CMK (cell line): ENCODE measurements at places on chromosomes 6 and 20.

- no peak for DNase-seq
Observed at GRCh38 chr6:156825475-156825874, 48.3 kb downstream of the ARID1B start.

- no peak for DNase-seq
Observed at GRCh38 chr6:170007468-170008293, 256.3 kb downstream of the ERMARD start.

DNA sequence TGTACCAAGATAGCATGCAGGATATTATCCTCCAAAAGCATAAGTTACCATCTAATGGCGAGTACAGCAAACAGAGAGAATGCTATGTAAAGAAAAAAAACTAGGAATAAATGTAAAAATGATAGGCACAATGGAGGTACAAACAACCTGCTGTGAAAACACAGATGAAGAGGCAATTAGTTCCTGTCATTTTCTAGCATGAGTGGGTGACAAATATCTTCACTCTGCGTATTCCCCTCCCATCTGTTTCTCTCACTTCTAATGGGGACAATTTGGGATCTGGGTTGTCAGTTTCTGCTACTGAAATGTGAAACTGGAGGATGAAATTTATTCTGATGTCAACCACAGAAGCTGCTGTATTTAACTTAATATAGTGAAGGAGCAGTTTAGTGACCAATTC, 11.7 kb upstream of the PTPRK start:
- DNase-seq: no peak

- no peak for DNase-seq
Observed at GRCh38 chr6:73382462-73383113, 12.0 kb upstream of the DDX43 start.

DNA sequence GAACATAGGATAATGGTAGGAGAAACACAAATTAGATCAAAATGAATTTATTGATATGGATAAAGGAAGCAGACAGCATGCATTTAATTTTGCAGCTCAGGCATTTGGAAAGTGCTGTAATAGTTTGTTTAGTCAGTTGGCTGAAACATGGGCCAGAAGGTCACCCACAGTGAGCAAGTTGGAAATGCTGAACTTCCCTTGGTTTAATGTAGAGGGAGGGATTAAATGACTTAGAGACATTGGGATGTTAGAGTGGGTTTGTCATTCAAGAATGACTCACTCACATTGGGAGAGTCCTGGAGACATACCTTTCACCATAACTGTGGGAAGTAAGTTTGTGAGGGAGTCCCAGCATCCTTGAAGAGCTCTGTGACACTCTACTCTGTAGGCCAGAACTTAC, 231.5 kb upstream of the PLCB4 start:
- no peak for DNase-seq

- DNase-seq: no peak
Observed at GRCh38 chr20:56778765-56779195, 149.7 kb downstream of the TFAP2C start.

GRCh38 chr6:62891065-62891647, 320.1 kb upstream of the FKBP1C start:
- DNase-seq: no peak

DNA sequence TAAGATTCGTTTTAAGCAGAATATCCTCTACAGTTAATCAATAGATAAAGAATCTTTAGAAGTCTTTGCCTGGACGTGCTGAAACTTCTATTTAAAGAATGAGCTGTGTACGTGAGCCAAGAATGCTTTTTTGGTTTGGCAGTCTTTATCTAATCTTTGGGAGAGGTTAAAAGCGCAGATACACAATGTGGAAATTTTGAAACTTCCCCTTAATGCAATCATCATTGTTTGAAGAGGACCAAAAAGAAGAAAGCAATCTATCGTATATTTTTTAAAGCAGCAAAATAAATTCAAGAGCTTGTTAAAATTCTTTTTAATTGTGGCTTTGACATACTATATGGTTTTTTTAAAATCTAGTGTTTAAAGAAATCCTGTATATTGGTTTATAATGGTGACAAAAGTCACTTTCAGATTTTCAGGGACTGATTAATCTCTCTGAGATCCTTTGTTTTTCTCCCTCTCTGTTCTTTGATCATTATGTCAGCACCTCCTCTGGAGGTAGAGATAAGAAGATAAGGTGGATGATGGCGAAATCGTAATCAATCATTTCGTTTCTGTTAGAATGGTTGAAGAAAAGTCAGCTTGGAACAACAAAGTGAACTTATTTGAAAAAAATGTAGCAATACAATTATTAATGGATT, 92.1 kb upstream of the FAM184A start:
- no peak for DNase-seq

DNA sequence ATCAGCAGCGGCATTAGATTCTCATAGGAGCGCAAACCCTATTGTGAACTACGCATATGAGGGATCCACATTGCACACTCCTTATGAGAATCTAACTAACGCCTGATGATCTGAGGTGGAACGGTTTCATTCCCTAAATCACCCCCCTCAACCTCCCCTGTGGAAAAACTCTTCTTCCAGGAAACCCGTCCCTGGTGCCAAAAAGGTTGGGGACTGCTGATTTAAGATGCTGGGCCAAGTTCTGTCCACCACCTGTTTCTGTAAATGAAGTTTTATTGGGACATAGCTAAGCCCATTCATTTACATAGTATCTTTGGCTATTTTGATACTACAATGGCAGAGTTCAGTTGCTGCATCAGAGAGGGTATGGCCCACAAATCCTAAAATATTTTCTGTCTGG, 268.2 kb upstream of the PRDM1 start:
- no peak for DNase-seq

- DNase-seq: peak; percentile 60
Observed at GRCh38 chr6:157323966-157324300, 614 bp upstream of the TMEM242 start.

DNA sequence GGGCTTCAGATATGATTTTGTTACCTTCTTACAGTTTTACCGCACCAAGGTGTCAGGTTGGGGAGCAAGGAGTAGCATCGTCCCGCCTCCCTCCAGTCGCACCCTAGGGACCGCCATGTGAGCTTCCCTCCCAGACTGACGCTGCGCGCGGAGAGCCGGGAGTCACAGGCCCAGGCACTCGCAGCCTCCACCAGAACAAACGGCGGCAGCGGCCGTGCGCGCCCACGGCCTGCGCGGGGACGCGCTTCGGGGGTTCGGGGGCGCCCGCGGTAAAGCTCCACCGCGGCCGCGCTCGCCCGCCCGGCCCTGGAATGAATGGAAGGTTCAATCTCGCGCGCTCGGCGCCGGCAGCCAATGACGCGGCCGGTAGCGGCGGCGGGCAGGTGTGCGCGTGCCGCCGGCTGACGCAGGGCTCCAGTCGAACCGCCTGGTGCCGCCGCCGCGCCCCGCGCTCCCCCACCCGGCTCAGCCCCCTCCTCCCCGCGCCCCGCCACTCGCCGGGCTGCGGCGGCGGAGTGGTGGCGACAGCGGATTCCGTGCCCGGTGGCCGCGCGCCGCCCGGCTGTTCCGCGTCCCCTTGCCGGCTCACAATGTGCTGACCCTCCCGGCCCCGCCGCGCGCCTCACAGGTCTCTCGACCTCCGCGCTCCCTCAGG, 16.5 kb upstream of the LIN28B start:
- DNase-seq: no peak

- DNase-seq: no peak
Observed at GRCh38 chr6:32190911-32191677, 1.1 kb upstream of the PBX2 start.

DNA sequence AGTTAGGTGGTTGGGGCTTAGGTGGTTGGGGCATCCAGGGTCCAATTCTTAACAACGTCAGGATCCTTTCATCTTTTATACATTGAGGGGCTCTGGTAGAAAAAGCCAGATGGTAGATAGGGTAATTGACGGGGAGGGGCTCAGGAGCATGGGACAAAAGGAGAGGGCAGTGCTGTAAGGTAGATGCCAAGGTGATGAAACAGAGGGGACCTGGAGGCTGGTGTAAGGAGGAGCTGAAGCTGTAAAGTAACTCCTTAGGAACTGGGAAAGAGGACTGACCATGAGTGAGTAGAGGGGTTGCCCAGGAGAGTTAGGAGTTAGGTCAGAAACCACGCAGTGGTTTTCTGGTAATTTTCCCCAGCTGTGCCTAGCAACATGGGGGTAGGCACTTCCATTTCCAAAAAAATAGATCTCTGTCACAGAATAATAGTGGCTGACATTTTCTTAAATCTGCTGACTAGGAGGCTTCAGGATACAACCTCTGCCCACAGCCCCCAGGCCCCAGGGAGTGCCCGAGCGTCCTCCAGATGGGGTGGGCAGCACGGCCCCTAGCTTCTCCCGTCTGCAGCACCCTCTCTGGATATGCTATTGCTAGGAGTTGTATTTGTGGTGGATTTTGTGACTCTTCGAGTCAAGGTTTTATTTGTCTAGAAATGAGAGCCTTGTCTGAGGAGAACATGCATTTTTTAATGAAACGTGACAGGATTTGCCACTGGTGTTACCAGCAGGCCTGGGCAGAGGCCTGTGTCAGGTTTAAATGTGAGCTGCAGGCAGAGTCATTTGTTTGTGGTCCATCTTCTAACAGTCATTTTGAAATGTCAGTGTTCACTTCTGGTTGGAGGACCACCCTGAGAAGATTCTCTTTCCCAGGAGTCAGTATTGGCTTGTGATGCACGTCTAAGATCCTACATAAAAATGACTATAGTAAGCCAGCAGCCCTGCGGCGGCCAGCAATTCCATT, 44.6 kb downstream of the TULP4 start:
- DNase-seq: no peak

DNA sequence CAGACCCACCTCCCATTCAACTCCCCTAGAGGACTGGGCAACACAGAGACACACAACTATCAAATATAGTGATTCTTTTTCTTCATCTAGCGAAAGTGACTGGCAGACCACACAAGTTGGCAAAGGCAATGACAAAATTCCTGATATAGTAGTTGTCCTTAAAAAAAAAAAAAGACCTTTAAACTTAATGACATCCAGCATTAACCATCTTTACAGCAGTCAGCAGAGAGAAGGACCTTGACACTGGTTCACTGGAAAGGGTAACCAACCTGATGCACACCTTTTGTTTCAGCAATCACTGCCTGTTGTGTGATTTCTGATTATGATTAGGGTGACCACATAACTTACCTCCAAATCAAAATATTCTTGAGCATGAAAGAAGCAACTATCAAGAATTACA, 1.7 kb upstream of the CNKSR3 start:
- DNase-seq: no peak

- DNase-seq: no peak
Observed at GRCh38 chr6:16658348-16659034, 102.8 kb downstream of the ATXN1 start.

- DNase-seq: peak; percentile 68
Observed at GRCh38 chr20:60057123-60057865, 99.1 kb downstream of the CDH26 start.

GRCh38 chr6:83429857-83430610, 817 bp downstream of the ME1 start:
- DNase-seq: no peak

- DNase-seq: no peak
Observed at GRCh38 chr6:117396228-117396627, 29.5 kb downstream of the ROS1 start.

GRCh38 chr20:11992426-11992825, 74.7 kb downstream of the BTBD3 start:
- no peak for DNase-seq

- no peak for DNase-seq
Observed at GRCh38 chr20:39424962-39425678, 463.0 kb downstream of the DHX35 start.

GRCh38 chr6:163900570-163900969, 486.1 kb downstream of the QKI start:
- DNase-seq: no peak

- DNase-seq: peak; percentile 58
Observed at GRCh38 chr6:135306740-135307420, 125.8 kb downstream of the MYB start.

- DNase-seq: no peak
Observed at GRCh38 chr6:165729307-165729936, 66.4 kb upstream of the PDE10A start.

- no peak for DNase-seq
Observed at GRCh38 chr6:90677440-90677839, 90.6 kb upstream of the MAP3K7 start.

DNA sequence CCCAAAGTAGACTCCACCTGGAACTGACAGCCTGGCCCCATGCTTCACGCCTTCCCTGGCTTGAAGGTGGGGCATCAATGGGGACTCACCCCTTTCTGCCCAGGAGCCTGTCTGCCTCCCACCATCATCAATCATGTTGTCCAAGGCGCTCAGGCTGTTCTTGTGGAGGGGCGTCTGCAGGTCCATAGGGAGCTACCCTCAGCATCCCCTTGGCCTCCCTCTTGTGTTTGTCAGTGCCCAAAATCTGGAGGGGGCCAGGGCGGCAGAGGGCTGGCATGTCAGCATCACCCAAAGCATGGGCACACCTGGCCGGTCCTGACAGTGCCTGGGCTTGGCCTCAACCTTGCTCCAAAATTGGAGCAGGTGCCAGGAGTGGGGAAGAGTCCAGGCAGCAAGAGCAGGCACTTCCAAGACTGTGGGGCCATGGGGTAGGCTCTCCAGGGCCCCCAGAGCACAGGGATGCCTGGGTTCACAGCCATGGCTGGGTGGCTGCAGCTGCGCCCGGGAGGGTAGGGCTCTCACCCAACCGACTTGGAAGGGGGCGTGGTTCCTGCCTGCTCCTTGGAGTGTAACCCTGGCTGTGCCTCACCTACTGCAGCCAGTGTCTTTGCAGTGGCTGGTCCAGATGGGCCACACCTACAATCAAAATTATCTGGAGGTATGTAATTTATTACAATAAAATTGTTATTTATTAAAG, 903.4 kb downstream of the EYS start:
- DNase-seq: no peak

DNA sequence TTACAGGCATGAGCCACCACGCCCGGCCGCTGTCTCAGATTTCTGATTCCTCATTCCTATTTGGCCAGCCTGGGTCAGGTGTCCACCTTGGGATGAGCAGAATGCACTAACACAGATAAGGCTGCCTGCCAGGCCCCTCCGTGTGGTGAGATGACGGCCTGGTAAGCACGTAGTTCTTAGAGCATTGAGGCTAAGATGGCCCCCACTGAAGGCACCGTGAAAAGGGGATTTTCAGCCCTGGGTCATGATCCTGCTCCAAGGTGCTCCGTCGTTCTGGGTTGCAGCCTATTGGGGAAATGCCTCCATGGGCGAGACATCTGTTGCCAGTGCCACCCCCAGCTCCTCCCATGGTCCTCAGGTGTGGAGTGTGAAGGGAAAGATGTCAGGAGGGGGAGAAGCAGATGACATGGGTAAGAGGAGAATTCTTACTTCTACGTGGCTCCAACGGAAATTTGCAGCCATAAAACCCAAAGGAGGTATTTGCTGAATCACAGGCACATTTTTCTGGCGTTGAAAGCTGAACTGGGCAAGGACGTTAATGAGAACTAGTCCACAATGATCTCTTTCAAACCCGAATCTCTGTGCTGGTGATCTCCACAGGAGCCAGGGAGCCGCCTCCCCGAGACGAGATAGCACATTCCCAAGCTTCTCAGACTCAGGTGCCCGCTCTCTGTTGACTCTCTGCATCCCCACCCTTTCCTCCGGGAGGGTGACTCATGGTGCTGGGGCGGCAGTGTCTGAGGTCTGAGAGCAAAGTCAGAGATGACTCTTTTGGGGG, 34.0 kb upstream of the BMP6 start:
- DNase-seq: no peak

GRCh38 chr6:64146876-64147275, 511.3 kb downstream of the PHF3 start:
- DNase-seq: no peak

GRCh38 chr20:50834599-50835005, 39.7 kb downstream of the BCAS4 start:
- no peak for DNase-seq
